Islet precursor cell (in vitro differentiated cells): ENCODE measurements at places on chromosomes 2 and 18.
A peak's percentile ranks its signal among the peaks of the same experiment; 100 is the strongest.

DNA sequence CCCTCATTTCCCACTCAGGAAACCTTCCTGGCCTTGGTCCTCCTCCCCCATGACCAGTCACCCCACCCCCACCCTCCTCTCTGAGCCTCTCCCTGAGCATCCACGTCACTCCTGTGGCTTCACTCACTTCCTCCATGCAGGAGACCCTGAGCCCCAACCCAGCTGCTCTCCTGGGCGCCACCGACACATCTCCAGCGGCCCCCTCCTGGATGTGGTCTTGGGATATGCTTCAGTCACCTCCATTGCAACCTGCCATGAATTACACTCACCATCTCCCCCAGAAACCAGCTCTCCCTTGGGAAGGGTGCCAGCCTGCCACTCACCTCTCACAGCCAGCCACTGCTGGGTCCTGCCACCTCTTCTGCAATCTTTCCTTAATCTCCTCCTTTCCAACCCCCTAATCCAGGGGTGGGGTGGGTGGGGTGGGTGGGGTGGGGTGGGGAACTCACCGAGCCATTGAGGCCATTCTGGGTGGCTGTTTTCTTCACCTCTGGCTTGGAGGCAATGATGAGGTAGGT lies 44.8 kb downstream of the CENPO start:
- DNase-seq = no peak

GRCh38 chr2:170098626-170099312 lies 79.2 kb upstream of the MYO3B start:
- no peak for DNase-seq

DNA sequence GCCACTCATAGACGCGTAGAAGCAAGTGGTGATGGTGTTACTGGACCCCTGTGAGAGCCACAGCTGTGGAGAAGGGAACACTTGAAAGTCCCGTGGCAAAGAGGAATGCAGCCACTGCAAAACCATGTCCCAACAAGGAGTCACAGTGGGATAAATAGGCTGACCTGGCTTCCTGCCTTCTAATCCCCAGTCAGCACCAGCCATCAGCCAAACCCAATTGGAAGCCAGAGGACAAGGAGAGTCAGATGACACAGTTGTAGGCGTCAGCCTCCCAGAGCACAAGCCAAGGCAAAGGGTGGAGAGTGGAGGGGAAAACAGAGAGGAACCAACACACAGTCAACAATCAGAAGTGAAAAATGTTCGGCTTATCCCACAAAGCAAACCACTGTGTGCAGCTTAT lies 5.5 kb upstream of the CYBRD1 start:
- DNase-seq = no peak

DNA sequence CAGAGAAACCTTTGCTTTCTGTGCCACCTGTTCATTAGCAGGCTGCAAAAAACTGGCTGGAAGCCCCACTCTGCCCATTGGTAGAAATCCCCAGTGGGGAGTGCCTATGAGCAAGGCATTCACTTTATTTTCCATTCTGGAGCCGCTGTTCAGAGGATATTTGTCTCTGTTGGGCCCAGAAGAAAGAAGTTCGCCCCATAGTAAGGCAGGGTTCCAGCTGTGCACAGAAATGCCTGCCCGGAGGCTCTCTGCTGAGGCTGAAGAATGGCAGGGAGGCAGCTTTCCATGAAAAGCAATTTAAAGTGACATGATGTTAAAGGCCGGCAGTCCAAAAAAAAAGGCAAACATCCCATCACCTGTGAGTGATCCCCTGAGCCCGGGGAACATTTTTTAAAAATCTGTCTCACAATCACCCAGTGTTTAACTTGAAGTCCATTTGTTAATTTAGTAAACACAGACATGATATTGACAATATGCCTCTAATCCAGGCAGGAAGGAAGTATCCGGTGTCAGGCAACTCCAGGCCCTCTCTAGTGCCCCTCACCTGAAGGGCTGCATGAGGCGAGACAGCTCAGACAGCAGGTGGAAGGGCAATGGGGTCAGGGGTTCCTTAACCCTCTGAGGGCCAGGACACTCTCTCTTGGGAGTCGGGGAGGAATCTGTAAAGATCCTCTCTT lies 265.1 kb upstream of the SIX2 start:
- DNase-seq = no peak

GRCh38 chr18:78792736-78793135 lies 186.9 kb upstream of the SALL3 start:
- no peak for DNase-seq

DNA sequence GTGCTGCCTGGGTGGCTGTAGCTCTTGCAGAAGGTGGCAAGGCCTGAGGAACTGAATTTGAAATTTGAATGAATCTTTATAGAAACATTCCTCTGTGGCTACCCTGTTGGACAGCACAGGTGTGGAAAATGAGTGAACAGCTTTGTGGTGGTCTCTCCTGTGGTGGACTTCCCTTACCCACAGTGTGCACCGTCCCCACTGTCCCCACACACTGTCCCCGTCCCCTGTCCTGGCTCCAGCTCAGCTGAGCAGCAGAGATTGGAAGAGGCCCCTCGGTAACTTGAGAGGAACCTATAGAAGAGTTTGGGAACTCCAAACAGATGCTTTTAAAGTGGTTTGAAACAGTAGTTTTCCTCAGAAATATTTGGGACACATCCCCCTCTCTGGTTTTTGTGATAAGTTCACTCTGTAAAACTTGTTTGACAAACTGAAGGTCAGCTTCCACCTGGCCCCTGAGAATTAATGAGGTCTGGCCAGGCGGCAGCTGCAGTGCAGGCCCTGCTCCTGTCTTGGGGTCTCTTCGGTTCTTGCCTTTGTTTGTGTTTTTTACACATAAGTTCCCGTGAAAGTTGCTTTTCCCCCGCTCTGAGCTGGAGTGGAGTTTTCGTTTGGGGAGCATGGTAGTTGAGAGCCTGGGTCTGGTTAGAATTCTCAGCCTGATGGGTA lies 63.2 kb downstream of the ASAP2 start:
- DNase-seq = no peak

DNA sequence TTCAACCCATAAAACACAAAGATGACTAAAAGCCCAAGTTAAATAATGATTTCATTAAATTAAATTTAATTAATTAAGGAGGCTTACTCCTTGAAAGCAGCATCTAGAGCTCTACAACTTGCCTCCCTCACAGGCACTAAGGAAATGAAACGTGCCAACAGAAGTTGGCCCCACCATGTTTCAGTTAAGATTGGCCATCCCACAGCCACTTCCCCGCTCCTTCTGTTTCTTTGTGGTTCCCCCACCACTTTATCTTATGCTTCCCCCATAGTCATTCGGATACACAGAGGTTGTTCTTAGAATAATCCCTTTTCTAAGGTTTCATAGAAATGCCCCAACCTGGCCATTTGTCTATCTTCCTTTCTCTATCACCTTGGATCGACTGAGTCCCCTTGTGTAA lies 101.6 kb upstream of the RIOK3 start:
- DNase-seq = no peak

GRCh38 chr2:82795446-82795845 lies 1663.6 kb downstream of the SUCLG1 start:
- DNase-seq = no peak

DNA sequence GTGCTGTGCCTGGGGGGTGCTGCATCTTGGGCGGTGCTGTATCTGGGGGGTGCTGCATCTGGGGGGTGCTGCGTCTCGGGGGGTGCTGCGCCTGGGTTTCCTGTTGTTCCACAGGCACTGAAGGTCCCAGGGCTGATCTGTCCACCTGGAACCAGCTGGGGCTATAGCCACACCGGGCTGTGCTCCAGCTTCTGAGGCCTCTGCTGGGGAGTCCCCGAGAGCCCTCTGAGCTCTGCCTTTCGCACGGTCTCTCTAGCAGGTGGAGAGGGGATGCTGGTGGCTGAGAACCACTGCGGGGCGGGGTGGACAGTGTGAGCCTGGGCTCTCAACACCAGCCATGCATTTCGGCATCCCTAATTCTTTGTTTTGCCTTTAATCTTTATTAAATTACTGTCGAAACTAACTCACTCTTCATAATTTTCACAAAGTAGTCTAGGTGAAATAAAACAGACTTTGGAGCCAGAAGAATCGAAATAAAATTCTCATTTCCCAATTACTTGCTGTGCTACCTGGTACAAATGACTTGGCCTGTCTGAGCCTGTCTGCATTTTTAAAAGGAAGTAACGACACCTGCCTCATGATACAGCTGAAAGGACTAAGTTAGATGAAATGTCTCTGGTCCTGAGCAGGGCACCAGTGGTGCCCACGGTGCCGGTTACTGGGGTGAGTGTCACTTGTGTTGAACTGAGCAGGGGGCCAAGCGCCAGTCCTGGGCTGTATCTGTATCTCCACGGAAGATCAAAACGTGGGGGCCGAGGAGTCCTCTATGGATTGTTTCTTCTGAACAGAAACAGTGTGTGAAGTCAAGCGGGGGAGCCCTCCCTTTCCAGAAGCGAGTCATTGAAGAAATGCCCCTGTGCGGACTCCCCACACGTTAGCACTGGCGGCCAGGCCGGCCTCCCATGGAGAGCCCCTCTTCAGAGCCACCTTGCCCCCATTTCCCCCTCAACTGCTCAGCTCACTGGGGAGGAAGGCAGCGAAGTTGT lies 142.0 kb downstream of the ASB1 start:
- DNase-seq = no peak

- no peak for DNase-seq
These were observed 389.7 kb downstream of the TXNL1 start for GRCh38 chr18:56248610-56249235.

GRCh38 chr2:11159574-11160170 lies 4.4 kb downstream of the SLC66A3 start:
- DNase-seq = peak; percentile 43

GRCh38 chr2:134148843-134149472 lies 104.9 kb upstream of the MGAT5 start:
- no peak for DNase-seq

DNA sequence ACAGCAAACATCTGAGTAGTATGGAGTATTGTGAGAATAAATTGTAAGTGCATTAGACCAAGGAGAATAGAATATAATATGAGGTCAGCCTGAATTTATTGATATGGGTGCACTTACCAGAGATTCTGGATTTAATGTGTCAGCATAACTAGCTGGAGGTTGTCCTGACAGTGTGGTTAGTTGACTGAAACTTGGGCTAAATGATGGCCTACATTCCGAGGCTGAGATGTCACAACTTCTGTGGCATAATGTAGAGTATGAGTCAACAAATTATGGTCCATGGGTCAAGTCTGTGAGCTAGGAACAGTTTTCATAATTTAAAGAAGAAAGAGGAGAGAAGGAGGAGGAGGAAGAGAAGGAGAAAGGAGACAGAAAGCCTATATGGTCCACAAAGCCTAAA lies 127.6 kb downstream of the QPCT start:
- DNase-seq = no peak

DNA sequence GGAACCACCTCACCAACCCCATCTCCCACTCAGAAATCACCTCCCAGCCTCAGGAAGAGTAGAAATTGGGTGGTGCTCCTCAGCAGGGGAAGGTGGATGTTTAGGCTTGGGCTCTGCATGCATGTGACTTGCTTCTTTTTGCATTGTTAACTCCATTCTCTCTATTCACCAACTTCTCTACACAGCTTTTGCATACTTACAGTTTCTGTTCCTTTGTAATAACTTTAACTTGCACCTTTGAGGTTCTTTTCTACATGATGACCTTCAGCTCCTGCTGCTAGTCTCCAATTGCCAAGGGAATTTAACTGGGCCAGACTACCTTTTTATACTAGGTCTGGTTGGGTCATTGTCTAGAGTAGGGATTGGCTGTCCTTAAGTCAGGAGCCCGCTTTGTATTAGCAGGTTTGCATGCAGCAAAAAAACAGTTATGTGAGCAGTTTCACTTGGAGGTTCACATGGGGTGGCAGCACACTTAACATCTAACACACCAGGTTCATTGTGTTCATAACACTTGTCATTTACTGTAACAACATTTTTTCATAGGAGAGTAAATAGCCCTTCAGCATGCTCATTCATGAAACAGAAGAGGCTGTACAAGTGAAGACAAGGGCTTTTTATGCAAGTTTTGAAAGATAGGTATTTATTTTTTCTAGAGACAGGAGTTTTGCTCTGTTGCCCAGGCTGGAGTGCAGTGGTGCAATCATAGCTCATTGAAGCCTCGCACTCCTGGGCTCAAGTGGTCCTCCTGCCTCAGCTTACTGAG lies 12.0 kb downstream of the MRPL35 start:
- DNase-seq = no peak

DNA sequence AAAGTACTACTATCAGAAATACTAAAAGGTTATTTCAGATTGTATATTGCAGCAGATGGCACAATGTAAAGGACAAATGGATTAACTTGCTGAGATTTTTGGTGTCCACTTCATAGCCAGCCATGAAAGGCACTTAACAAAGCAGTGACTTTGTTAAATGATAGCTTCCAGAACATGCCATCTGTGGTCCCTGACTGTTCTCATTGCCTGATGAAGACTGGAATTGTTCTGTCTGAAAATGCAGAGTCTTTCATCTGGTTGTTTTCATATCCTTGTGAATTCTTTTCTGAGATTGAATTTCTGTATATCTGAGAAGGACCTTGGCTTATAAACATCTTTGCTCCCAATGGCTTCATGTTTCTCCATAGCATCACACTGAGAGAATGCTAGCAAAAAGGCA lies 44.4 kb upstream of the LRRTM1 start:
- no peak for DNase-seq

DNA sequence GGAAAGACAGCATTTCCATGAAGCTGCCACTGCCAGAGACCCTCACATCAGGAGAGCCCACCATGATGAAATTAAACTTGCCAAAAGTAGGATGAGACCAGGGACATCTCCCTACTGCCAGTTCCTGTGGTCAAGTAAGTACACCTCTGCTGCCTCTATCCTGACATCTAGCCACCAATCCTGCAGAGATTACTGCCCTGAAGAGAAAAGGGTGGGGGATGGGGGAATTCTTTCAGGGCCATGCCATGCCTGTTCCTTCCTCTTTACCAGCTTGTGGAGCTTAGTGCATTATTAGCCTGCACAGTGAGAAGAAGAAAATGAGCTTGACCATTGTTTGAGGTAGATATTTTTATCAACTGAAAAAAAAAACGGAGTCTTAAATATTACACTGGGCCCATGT lies 397.2 kb upstream of the CDH2 start:
- DNase-seq = peak; percentile 60

GRCh38 chr2:182921234-182921633 lies 54.8 kb upstream of the FRZB start:
- DNase-seq = no peak

DNA sequence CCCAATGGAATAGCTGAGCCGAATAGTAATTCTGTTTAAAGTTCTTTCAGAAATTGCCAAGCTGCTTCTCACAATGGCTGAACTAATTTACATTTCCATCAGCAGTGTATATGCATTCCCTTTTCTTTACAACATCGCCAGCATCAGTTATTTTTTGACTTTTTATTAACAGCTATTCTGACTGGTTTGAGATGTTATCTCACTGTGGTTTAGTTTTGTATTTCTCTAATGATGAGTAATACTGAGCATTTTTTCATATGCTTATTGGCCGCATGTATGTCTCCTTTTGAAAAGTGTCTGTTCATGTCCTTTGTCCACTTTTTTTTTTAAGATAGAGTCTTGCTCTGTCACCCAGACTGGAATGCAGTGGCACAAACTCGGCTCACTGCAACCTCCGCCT lies 100.7 kb downstream of the C2orf74 start:
- DNase-seq = no peak

GRCh38 chr2:143121079-143121478 lies 8.1 kb upstream of the ARHGAP15 start:
- no peak for DNase-seq

- no peak for DNase-seq
These were observed 91.4 kb downstream of the OSBPL1A start for GRCh38 chr18:24306201-24306600.
